CD4-positive, CD25-positive, alpha-beta regulatory T cell (primary cell): ENCODE measurements at places on chromosomes 4 and X. TPM values are rescaled to one million over a fixed set of nuclear protein-coding genes. Genes with fewer than 3 reads are reported as not detected.

The RNF128 gene
- not detected for polyA plus RNA-seq

The DMRTC1B gene
- polyA plus RNA-seq: 1.7 TPM

The HHIP gene
- polyA plus RNA-seq: not detected

The F9 gene
- polyA plus RNA-seq: not detected

The FAT4 gene
- polyA plus RNA-seq: not detected

The MYOZ2 gene
- not detected for polyA plus RNA-seq

The GYPB gene
- polyA plus RNA-seq: not detected

The SLC26A1 gene
- 1.1 TPM for polyA plus RNA-seq

The SLC2A9 gene
- polyA plus RNA-seq: 1.7 TPM

The SUPT20HL2 gene
- polyA plus RNA-seq: not detected

The ETDB gene
- not detected for polyA plus RNA-seq

The FGF16 gene
- polyA plus RNA-seq: not detected

The TASL gene
- polyA plus RNA-seq: 3.7 TPM

The ABCG2 gene
- 0.48 TPM for polyA plus RNA-seq

The GABRQ gene
- not detected for polyA plus RNA-seq

The TMSB15C gene
- polyA plus RNA-seq: 0.34 TPM

The TSPAN6 gene
- polyA plus RNA-seq: 4.2 TPM

The MID1 gene
- not detected for polyA plus RNA-seq

The GRIA2 gene
- polyA plus RNA-seq: not detected

The SMIM10 gene
- polyA plus RNA-seq: not detected

The GPAT3 gene
- polyA plus RNA-seq: 2.5 TPM

The SLC9B1 gene
- 2.3 TPM for polyA plus RNA-seq
